Left ventricle myocardium inferior (tissue), 1 donor: ENCODE measurements at places on chromosomes 5 and 9.

- DNase-seq: no peak
Measured at GRCh38 chr5:54837093-54837492, 148.3 kb downstream of the ESM1 start.

DNA sequence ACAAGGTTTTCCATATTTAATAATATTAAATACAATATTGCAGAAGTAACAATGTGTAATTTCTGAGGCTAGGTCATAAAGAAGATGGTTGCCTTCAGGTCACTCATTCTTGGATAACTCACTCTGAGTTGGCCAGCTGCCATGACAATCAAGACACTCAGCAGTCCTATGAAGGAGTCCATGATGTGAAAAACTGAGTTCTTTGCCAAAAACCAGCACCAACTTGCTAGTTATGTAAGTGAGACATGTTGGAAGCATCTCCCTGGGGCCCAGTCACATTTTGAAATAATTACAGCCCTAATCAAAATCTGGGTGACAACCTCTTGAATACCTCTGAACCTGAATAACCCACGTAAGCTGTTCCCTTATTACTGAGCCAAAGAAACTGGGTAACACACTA is 453.2 kb downstream of the CDH18 start:
- DNase-seq: no peak

GRCh38 chr9:32348106-32348695 is 36.2 kb upstream of the ACO1 start:
- no peak for DNase-seq

- DNase-seq: no peak
Measured at GRCh38 chr9:89634995-89635742, 30.4 kb downstream of the GADD45G start.

DNA sequence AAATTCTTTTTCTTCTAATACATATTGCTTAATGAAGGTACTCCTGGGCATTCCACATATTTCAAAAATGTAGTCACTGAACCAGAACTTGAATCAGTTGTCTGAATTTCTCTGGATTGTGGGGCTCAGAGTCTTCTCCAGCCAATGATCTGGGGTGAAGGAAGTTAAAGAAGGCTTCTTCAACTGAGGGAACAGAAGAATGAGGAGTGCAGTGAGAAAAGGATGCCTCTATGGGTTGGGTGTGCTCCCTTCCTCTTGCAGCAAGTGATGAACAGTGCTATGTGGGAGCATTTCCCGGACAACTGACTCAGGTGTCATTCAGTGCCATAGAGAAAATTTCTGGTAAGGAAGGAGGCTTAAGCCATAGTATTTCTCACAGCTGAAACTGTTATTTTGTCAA is 7.9 kb downstream of the LNPEP start:
- no peak for DNase-seq

- DNase-seq: peak; percentile 66
Measured at GRCh38 chr5:66828548-66829357, 232.6 kb downstream of the MAST4 start.
